ENCODE measurements at places on chromosomes 3 and 15.

DNA sequence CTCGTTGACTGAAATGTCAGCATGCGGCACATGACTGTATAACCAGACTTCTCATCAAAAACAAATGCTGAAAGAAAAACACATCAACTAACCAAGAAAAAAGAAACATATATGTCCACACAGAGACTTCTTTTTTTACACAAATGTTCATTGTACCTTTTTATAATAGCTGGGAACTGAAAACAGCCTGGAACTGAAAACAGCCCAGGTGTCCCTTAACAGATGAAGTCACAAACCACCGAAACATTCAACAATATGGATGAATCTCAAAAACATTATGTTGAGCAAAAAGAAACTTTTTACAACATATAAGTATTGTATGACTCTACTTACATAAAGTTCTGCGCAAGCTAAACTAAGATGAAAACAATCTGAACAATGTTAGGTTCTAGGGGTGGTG is 20.6 kb downstream of the UBE3A start:
- no peak for DNase-seq

GRCh38 chr3:120756061-120756460 is 13.5 kb downstream of the GTF2E1 start:
- no peak for DNase-seq

GRCh38 chr3:99640214-99640851 is 1.9 kb downstream of the COL8A1 start:
- no peak for DNase-seq

DNA sequence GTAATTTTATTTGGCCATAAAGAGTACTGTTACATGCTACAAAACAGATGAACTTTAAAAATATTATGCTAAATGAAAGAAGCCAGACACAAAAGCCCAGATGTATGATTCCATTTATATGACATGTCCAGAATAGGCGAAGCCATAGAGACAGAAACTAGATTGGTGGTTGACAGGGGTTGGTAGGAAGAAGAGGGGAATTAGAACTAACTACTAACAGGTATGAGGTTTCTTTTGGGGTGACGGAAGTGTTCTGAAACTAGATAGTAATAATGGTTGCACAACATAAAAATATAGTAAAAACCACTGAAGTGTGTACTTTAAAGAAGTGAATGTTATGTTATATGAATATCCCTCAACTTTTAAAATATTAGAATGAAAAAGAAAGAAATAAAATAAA is 66.1 kb downstream of the GBE1 start:
- no peak for DNase-seq

DNA sequence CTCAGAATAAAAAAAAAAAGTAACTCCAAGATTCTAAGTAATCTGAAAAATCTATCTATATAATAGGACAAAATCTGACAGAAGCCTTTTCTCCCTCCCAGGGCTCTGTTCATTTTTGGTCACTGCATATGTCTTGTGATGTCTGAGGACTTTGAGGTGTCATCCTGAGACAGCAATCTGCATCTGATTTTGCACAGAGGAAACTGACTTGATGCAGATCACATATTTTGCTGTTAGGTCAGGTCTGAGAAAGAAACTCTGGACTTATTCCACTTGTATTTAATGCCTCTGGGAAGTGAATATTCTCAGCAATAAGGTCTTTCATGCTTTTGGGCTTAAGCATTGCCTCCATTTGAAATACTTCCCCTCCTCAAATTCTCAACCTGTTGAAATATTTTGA is 295.2 kb upstream of the THBS1 start:
- no peak for DNase-seq

DNA sequence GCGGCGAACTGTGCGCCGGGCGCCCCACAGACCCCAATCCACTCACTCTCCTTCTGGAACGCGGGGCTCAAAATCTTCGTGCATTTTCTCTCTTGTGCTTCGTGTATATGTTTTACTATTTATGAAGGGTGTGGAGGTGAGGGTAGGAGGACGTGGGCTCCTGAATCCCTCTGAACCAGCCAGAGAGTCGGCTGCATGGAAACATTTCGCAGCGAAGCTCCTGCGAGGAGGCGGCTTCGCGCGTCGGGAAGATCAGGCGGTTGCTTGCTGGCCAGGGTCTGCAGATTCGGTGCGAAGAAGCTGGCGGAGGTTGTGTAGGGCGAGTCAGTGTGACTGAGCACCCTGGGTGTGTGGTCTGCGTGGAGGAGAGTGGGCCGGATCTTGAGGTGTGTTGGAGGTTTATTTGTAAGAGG is 1.1 kb downstream of the CNTN4 start:
- DNase-seq, result no peak

- no peak for DNase-seq
Measured at GRCh38 chr3:185823078-185824044, 1.5 kb downstream of the IGF2BP2 start.

- DNase-seq, result no peak
Measured at GRCh38 chr3:156409694-156410093, 145.2 kb downstream of the SSR3 start.

- no peak for DNase-seq
Measured at GRCh38 chr3:169112153-169112892, 551.2 kb downstream of the MECOM start.

DNA sequence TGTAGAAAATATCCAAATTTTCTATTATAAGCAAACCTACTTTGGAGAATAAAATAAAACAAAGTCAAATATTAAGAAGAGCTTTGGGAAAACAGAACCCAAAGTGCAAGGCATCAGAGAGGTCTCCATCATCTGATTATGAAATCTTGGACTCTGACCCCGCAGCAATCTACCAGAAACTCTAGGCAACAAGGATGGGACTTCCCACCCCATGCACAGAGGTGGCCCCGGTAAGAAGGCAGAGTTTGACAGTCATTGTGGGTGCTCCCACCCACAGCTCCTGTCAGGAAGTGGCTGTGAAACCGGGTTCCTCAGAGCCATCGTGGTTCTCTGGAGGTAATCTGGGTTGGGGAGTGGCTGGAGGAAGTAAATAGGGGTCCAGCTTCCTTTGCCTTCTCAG is 37.0 kb upstream of the TJP1 start:
- DNase-seq, result no peak

DNA sequence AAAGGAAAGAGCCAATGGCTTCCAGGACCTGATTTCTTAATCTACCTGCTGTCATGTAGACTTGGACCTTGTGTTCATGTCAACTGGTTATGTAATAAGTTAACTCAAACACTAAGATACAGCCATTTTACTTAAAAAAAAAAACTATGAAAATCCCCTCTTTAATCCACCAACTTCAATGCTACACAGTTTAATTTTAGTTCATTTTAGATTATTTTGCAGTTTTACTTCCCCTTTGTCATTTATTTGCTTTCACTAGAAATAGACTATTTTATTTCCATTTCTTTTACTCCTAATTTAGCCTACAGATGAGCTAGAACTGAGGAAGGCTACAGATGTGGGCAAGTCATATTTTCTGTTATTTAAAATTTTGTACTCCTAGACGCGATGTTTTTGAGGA is 10.7 kb upstream of the DNAJC13 start:
- no peak for DNase-seq

GRCh38 chr3:189685291-189685690 is 54.1 kb downstream of the TP63 start:
- no peak for DNase-seq

DNA sequence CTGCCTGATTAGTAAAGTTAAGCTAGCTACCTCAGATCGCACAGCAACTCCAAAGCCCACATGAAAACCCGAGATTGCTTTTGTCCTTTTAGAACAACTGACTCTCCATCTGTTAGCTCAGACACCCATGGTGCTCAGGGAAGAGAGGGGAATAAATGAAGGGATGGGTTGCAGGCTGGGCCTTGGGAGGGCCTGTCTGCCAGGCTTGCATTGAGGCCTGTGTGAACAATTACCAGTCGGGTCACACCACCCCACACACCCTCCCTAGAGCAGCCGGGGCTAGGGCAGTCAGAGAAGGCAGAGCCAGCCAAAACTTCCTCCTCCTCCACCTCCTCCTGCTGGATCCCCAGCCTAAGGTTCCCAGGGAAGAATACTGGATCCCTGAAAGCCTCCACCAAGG is 8.8 kb upstream of the PRKAR2A start:
- DNase-seq, result no peak

Measured in CD4-positive, alpha-beta T cell treated with Interleukin-17A for 1 hour (primary cell).